ENCODE measurements at places on chromosomes 3 and 15.

- DNase-seq = no peak
These were observed 6.4 kb downstream of the POC1A start for GRCh38 chr3:52147804-52148203.

- no peak for DNase-seq
These were observed 384.3 kb upstream of the NR2F2 start for GRCh38 chr15:95946241-95946640.

GRCh38 chr3:158849757-158850156 lies 47.9 kb downstream of the MFSD1 start:
- no peak for DNase-seq

DNA sequence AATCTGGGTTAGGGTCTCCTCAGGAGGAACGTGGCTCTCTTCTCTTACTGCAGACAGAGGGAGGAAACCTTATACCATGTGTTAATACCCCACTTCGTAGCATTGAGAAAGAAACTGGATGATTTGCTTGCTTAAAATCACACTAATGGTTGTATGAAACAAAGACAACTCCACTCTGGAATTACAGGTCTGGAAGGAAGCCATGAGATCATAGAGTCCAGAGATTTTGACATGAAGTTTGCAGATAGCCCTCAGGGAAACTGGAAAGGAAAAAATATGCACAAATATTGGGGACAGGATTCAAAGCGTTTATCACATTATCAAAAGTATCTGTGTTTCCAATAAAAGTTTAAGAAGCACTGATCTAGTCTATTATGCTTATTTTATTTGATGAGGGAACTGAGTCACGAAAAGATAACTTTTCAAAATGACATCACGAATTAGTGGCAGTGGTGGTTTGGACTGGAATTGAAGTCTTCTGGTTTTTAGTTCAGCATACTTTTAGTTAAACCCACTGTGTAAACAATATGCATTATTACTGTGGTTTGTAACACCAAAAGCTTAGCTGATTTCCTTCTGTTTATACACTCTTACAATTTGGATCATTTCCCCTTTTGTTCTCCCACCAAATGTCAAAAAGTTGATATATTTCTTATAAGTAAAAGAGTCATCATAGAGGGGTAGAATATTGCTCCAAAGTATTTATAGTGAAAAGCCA lies 16.8 kb downstream of the FGF7 start:
- DNase-seq = no peak

- no peak for DNase-seq
These were observed 66.6 kb downstream of the CLDN11 start for GRCh38 chr3:170485294-170485693.

- no peak for DNase-seq
These were observed 60.2 kb downstream of the AMOTL2 start for GRCh38 chr3:134313847-134314587.

- DNase-seq = no peak
These were observed 97.2 kb downstream of the CACNA1D start for GRCh38 chr3:53591646-53592045.

DNA sequence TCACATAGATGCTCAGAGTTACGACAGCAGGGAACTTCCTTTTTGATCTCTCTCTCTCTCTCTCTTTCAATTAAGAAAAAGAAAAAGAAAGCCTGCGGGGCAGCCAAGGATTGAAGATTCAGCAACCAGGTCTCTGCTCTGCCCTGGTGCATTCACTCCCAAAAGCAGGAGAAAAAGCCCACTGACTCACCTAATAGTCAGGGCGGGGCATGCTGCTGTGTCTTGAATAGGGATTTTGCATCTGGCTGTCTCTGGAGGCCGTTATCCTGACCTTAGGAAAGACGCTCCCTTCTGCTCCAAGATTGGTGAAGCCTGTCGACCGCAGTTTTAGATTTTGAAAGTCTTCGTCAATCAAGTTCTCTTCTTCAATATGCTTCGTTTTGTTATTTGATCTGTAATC lies 20.8 kb upstream of the ITGB5 start:
- DNase-seq = no peak

GRCh38 chr3:115885621-115886020 lies 262.3 kb downstream of the GAP43 start:
- no peak for DNase-seq

DNA sequence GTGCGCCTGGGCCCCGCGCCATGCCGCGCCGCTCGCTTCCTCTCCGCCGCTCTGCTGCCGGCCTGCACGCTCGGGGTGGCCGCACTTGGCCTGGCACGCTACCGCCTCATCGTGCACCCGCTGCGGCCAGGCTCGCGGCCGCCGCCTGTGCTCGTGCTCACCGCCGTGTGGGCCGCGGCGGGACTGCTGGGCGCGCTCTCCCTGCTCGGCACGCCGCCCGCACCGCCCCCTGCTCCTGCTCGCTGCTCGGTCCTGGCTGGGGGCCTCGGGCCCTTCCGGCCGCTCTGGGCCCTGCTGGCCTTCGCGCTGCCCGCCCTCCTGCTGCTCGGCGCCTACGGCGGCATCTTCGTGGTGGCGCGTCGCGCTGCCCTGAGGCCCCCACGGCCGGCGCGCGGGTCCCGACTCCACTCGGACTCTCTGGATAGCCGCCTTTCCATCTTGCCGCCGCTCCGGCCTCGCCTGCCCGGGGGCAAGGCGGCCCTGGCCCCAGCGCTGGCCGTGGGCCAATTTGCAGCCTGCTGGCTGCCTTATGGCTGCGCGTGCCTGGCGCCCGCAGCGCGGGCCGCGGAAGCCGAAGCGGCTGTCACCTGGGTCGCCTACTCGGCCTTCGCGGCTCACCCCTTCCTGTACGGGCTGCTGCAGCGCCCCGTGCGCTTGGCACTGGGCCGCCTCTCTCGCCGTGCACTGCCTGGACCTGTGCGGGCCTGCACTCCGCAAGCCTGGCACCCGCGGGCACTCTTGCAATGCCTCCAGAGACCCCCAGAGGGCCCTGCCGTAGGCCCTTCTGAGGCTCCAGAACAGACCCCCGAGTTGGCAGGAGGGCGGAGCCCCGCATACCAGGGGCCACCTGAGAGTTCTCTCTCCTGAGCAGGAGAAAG lies 951 bp downstream of the GPR62 start:
- DNase-seq = no peak

GRCh38 chr3:25418596-25418995 lies 9.5 kb upstream of the RARB start:
- no peak for DNase-seq

DNA sequence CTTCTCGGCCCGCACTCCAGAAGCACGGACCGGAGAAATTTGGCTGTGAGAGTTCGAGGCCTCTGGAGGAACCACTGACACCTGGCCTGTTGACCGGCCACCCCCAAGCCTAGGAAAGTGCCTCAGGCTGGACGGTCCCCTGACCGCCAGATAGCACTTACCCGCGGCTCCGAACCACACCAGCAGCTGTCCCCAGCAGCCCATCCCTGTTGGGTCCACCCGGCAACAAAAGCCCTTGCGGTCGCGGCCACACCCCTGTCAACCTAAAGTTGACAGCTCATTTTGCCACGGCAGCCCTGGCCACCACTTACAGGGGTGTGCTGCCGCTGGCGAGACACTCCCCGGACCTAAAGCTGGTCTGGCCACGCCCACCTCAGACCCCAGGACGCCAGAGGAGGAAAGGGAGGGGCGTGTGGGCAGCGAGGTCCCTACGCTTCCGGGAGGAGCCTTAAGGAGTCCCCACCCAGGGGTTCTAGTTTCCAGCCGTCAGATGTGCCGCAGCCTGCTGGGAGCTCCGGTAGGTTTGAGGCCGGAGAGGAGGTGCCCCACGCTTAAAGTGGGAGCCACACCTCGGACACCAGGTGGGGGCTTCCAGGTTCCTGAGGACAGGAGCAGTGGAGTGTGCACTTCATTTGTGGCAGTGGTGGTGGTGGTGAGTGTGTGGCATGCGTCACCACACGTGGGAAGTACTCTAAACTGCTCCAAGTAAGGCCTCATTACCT lies at the start of gene LTK:
TSS of gene LTK (minus strand) at position 322 of the 722 bp plus-strand sequence. CDS start at position 204, 118 bp downstream.
- DNase-seq = no peak

- DNase-seq = no peak
These were observed 53.4 kb downstream of the SLC6A11 start for GRCh38 chr3:10869460-10869859.

DNA sequence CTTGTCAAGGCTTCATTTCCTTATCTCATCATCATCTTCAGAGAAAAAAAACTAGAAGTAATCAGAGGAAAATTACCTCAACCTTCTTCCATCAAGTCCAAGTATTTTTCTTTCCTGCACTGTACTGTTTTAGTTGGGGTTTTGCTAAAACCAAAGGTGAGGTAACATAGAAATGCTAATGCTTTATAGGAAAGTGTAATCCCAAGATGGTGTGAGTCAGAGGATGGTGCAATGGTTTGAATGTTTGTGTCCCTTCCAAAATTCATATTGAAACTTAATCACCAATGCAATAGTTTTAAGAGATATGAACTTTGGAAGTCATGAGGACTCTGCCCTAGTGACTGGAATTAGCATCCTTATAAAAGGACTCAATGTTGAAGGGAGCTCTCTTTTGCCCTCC lies 79.5 kb downstream of the KBTBD8 start:
- DNase-seq = no peak
